GM06990 (cell line): ENCODE measurements at places on chromosomes 5 and 9.

DNA sequence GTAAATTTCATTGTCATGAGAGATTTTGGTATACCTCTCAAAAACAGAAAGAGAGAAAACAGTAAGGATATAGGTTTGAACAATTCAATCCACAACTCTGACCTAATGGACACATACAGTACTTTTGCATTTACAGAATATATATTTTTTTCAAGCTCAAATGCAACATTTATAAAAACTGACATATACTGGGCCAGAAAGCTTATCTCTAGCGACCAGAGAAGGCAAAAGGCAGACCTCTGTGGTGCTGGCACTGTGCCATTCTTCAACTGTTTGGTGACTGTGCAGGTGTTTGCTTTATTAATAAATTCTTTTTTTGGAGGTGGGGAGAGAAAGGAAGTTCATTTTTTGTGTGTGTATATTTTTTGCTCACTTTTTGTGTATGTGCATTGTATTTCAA is 6.0 kb upstream of the PLAC8L1 start:
- no peak for DNase-seq

DNA sequence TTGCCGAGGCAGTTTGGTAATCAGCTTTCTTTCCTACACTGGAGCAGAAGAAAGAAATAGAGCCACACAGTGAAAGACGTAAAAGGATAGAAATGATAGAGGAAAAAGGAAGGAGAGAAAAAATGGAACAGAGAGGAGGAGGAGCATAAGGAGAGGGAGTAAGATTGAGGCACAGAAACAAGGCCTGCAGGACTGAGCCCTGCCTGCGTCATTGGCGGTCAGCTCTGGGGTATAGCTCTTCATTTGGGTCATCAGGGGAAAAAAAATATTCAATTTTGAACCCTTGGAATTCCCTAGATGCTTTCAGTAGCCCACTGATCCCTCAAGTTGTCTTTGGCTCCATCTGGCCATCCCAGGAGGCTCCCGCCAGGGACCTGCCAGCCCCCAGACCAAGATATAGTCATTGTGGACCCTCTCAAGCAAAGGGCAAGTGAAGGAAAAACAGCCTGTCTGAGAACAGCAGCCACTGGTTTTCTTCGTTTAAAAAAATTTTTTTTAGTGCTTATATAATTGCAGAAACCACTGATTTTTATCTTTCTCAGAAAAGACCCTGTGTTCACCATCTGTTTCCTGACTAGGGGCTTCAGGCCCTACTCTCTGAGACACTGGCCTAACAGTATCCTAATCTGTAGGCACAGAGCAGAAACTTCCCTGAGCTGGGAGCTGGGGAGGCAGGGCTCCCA is 31.3 kb upstream of the MATR3 start:
- no peak for DNase-seq

- no peak for DNase-seq
Measured at GRCh38 chr5:929596-929995, 36.9 kb downstream of the TRIP13 start.

DNA sequence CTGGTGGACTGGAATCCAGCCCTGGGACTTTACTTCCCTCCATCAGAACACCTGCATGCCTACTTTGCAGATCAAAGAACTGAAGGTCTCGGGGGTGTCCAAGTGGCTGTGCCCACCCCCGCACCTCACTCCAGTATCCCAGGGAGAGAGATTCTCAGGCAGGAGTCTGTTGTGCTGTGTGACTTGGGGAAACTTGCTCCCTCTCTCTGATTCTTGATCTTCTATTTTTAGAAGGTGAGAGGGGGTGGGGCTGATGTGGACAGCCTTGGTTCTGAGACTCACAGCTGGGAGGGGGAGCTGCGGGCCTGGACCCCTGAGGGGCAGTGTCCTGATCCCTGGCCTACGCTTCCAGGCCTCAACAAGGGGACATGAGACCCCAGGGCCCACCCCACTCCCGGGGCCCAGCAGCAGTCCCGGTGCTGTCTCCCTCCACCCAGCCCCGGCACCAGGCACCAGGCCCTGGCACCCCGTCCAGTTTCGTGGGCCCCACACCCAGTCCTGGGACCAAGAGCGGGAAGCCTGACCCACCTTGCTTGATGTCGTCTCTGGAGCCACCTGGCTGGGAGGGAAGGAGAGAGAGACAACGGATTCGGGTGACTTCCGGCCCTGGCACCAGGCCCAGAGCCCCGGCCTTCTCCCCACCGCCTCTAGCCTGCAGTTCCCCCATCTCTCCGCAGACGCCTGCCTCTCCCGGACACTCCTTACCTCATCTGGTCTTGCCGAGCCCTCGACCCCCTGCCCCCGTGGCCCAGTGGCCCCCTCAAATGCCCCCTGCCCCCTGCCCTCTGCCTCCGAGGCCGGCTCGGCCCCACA is 74.0 kb upstream of the SPTLC1 start:
- no peak for DNase-seq

- no peak for DNase-seq
Measured at GRCh38 chr5:83548581-83548980, 77.0 kb downstream of the VCAN start.

DNA sequence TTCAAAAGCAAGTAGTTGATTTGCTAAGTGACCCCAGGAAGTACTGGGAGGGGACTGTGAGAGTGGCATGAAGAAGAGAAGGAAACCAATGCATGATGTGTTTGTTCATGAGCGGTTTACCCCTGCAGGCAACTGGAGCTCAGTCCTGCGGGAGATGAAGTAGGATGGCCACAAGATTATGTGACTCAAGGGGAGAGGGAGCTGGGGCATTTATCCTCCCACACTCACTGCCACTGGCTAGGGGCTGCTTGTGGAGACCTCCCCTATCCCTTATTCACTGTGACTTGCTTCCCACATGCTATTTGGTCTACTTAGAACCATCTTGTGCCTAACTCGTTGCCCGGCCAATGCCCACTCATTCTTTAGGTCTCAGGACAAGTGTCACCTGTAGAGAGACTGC is 60.6 kb upstream of the TRIO start:
- DNase-seq = no peak

GRCh38 chr9:96088510-96088909 is 213.0 kb downstream of the ERCC6L2 start:
- no peak for DNase-seq

DNA sequence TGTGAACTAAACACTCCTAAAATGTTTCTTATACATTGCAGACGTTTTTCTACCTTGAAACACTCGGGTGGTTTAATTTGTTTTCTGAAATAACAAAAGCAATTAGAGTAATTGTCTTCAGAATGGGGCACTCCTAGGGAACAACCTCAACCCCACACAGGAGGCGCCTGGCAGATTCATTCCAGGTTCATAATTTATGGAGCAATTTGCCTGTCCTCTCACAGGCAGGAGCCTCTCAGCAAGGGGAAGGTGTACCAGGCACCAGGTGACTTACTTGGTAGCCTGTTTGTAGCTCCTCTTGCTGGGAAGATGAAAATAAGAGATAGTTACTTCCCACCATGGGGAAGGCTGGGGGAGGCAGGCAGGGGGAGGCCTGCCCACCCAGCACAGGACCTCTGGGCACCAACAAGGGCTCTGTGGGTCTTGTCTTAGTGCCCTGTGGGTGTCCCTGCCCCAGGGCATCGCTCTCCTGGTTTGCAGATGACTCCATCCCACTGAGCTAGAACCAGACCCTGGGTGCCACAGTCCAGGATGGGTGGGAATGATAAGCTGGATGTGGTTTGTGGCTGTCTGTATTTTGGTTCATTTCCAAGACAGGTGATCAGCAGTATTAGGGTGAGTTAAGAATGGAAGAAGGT is 144.4 kb downstream of the FSTL4 start:
- no peak for DNase-seq

GRCh38 chr5:111119856-111120255 is 27.7 kb downstream of the WDR36 start:
- DNase-seq = no peak

DNA sequence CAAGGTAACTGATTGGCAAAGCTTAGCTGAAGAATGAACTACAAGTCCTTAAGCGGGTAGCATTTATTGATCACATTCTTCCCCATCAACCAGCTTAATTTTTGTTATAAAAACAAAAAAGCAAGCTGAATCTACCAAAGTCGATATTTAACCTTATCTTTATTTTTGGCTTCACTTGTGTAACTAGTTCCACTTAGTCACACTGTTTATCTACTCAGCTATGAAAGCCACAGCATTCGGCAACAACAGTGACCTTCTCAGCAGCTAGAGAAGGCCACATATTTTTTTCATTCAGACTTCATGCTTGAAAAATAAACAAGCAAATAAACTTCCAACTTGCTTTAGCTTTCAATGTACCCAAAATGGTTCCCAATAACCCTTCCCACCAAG is 69.4 kb downstream of the KLHL3 start:
- DNase-seq = no peak
